ENCODE measurements at places on chromosomes 11 and 22.

DNA sequence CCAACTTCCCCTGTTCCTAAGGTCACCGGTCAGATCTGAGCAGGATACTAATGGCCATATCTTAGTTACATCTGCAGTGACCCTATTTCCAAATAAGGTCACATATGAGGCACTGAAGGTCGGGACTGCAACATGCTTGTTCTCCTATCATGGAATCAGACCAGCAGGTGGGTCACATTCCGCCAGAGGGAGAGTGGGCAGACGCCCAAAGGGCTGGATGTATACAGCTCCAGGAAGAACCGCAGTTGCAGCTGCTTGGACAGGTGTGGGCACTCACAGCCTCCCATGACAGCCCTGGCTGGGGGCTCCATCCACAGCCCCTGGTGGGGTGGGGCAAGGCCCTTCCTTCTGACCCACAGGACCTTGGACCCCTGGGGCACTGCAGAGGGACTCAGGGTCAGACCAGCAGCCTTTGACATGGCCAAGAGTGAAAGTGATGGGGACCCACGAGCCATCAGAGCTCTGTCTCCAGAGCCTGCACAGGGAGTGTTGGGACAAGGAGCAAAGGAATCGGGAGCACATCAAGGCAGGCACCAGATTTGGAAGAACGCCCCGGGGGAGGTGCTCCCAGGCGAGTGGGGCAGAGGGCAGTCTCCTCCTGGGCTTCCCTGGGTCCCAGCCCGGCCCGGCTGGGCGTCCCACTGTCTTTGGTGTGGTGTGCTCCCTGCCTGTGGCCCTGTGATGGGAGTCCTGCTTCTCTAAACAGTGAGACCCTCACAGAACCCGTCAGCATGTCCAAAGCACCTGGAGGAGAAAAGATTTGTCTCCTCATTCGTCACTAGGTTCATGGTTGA is 13.3 kb upstream of the CD81 start:
- no peak for DNase-seq

DNA sequence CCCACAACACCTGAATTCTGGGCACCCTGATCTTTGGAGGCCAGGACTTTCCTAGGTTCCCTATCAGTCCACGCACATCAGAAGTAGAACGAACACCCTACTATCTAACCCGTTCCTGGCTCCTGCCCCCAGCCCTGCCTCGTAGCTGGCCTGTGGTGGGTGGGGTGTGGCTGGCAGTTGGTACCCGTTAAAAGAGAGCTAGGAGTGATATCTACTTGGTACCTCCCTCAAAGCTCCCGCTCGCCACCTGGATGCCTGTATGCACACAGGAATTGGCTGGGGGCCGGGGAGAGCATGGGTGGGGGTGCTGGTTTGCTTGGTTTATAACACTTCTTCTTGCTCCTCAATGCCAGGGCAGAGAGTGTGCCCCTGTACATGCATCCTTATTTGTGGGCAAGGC is 14.0 kb upstream of the NECTIN1 start:
- DNase-seq, result no peak

GRCh38 chr11:35968386-35969088 is 24.7 kb downstream of the LDLRAD3 start:
- no peak for DNase-seq

GRCh38 chr11:76768088-76768908 is 14.9 kb upstream of the TSKU start:
- no peak for DNase-seq

- DNase-seq, result no peak
Measured at GRCh38 chr11:116517584-116517983, 255.2 kb downstream of the BUD13 start.

- no peak for DNase-seq
Measured at GRCh38 chr11:11607772-11608171, 14.0 kb downstream of the GALNT18 start.

GRCh38 chr22:28137036-28137435 is 218.0 kb upstream of the PITPNB start:
- DNase-seq, result no peak

GRCh38 chr11:85922367-85922766 is 67.2 kb downstream of the CCDC83 start:
- DNase-seq, result no peak

- no peak for DNase-seq
Measured at GRCh38 chr11:11157185-11157584, 195.9 kb downstream of the CSNK2A3 start.

DNA sequence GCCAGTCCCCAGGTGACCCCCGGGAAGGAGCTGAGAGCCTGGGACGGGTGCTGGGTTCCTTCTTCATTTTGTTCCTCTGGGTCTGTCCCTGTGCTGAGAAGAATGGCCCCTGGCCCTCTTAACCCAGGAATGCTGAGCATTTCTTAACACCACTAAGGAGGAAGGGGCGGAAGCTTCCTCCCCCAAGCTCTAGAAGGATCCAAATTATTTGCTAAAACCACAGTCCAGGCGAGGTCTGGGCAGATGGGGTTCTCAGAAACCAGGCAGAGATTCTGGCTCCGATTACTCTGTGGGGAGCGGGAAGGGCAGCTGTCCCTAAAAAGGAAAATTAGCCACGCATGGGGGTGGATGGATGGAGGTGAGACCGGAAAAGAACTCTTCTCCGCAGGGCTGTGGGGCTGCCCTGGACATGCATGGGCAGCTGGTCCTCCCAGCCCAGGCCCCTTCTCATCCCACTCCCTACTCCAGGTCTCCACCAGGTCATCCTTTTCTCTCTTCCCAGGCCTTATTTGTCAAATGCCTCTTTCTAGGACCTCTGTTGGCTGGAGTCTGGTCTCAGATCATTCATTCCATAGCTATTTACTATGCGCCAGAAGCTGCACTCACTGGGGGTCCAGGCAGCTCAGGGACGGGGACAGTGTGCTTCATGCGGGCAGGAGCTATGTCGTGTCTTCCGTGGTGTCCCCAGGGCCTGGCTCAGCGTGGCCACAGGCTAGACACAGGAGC is 45.0 kb upstream of the MYH9 start:
- no peak for DNase-seq

- DNase-seq, result no peak
Measured at GRCh38 chr11:22521226-22521625, 104.4 kb downstream of the FANCF start.

GRCh38 chr11:130908770-130909625 is 7.3 kb downstream of the SNX19 start:
- DNase-seq, result no peak

DNA sequence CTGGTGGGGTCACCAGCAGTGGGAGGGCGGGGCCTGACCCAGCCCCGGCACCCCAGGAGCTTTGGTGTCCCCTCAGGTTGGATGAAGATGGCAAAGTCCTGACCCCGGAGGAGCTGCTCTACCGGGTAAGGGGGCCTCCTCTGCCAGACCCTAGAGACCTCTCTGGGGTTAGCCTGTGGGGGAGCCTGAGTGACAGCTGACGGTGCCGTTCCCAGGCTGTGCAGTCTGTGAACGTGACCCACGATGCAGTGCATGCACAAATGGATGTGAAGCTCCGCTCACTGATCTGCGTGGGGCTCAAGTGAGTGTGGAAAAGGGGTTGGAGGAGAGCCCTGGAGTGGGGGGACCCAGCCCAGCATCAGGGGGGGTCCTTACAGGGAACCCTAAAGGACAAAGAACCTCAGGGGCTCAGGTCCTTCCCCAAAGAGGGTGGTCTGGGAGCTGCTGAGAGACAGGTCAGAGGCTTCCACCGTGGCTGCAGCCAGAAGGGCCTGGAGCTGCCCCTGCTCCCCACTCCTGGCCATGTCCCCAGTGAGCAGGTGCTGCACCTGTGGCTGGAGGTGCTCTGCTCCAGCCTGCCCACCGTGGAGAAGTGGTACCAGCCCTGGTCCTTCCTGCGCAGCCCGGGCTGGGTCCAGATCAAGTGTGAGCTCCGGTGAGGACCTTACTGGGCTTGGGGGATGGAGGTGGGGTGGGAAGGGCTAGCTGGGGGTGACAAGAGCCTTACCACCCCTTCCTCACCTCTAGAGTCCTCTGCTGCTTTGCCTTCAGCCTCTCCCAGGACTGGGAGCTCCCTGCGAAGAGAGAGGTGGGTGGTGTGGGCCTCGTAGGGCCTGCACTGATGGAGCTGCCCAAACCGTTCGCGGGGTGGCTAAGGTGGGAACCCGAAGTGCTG is 38.6 kb downstream of the SGSM3 start:
- DNase-seq, result no peak

- no peak for DNase-seq
Measured at GRCh38 chr11:126718276-126718675, 282.3 kb downstream of the KIRREL3 start.

GRCh38 chr11:94851864-94852636 is 83.9 kb downstream of the AMOTL1 start:
- no peak for DNase-seq

DNA sequence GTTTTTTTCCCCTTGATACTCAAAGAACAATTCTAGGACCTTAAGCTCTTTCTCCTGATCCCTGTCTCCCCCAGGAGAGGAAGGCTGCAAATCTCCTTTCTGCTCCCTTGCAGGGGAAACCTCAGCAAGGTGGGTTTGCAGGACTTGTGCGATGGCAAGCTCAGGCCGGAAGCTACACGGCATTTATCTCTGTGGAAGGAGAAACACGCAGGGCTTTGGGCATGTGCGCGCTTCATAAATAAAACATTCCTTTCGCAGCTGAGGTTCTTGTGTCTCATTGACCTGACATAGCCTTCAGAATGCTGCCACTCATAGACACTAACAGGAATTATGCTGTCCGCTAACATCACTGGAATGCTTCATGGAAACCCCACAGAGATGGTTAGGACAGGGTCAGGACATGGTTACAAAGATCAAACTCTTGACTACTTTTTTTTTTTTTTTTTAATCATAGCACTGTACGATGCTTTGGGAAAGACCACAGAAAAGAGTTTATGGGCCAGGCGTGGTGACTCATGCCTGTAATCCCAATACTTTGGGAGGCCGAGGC is 42.6 kb downstream of the SLN start:
- no peak for DNase-seq

- DNase-seq, result no peak
Measured at GRCh38 chr11:13297917-13298356, 20.3 kb downstream of the BMAL1 start.

DNA sequence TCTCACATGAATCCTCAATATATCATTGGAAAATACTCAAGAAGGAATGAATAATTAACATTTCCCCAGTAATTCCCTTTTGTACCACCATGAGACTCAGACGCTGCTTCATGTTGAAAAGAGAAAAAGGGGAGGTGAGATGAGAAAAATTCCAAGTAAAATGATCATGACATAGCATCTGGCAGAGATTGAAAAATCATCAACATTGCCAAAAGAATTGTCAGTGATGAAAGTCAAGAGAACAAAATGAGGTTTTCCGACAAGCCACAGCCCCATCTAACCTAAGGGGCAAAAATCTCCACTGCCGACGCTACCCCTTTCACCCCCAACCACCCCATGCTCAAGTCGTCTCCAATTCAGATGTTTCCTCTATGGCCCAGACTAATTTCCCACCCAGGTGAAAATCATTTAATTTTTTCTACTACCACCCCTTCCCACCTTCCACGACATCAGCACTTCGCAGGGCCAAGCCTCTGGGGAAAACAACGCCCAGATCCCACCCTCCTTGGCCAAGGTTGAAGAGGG is 1.2 kb downstream of the RAB6A start:
- DNase-seq, result no peak

GRCh38 chr11:62508336-62509058 is 38.1 kb downstream of the AHNAK start:
- peak; percentile 26 for DNase-seq

- peak; percentile 72 for DNase-seq
Measured at GRCh38 chr22:20456064-20456721, 18.6 kb upstream of the SCARF2 start.

- no peak for DNase-seq
Measured at GRCh38 chr11:69201764-69202370, 46.1 kb downstream of the SMIM38 start.

GRCh38 chr11:4048340-4048739 is 46.3 kb upstream of the RRM1 start:
- DNase-seq, result no peak

GRCh38 chr22:46976598-46976997 is 214.1 kb downstream of the TBC1D22A start:
- DNase-seq, result no peak

DNA sequence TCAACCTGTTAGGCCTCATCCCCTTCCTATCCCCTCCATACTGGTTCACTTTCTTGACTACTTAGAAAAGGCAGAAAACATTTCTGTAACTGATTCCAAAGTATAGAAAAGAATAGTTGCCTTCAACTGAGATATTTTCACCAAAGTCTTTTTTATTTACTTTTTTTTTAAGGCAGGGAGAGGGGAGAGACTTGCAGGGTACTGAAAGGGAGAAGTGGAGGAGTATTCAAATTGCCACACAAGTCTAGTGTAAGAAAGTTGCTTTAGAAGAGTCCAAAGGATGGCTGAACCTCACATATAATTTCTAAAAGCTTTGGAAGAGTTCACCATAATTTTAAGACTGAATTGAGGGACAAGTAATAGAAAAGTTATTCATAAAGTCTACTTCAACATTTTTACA is 6.3 kb downstream of the PHF21A start:
- no peak for DNase-seq

DNA sequence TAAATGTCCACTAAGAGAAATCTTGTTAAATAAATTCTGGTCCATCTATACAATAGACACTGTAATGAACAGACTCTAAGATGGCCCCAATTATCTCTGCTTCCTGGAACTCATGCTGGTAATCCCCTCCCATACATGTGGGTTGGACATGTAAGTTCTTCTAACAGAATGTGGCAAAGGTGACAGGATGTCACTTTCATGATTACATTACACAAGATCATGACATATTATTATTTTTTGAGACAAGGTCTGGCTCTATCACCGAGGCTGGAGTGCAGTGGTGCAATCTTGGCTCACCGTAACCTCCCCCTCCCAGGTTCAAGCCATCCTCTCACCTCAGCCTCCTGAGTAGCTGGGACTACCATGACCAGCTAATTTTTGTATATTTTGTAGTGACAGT is 14.6 kb upstream of the NDUFC2 start:
- DNase-seq, result no peak

- DNase-seq, result no peak
Measured at GRCh38 chr11:114925591-114925990, 247.3 kb downstream of the NXPE2 start.

DNA sequence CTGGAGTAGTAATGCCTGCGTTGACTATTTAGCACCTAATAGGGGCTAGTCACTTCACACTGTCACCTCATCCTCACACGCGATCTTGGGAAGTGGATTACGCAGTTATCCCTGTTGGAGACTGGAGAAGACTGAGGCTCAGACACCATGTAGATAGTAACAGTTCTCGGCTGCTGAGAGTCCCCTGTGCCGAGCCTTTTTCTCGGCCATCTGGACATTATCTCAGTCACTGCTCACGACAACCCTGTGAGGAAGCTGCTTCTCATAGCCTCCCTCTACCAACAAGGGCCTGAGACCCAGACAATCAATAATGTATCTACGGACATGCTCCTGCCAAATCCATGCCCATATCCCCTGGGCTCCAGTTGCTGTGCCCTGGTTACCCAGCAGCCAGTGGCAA is 25.9 kb downstream of the SCUBE1 start:
- DNase-seq, result no peak

- DNase-seq, result no peak
Measured at GRCh38 chr11:119832202-119832935, 103.4 kb upstream of the NECTIN1 start.

- no peak for DNase-seq
Measured at GRCh38 chr22:32802237-32802765, 796 bp downstream of the TIMP3 start.

- DNase-seq, result no peak
Measured at GRCh38 chr22:33393432-33393831, 335.3 kb upstream of the SYN3 start.

GRCh38 chr11:19395050-19395449 is 154.3 kb upstream of the E2F8 start:
- DNase-seq, result no peak

- DNase-seq, result no peak
Measured at GRCh38 chr11:116702772-116703385, 69.9 kb downstream of the BUD13 start.

- no peak for DNase-seq
Measured at GRCh38 chr11:126978165-126978564, 22.4 kb downstream of the KIRREL3 start.

Measured in naive B cell (primary cell).